ENCODE measurements at places on chromosomes 3 and 15.
A peak's percentile ranks its signal among the peaks of the same experiment; 100 is the strongest.

- DNase-seq, result no peak
These were observed 24.2 kb downstream of the ZXDC start for GRCh38 chr3:126451511-126451910.

- DNase-seq, result no peak
These were observed 151.9 kb upstream of the LINGO1 start for GRCh38 chr15:77784361-77785292.

DNA sequence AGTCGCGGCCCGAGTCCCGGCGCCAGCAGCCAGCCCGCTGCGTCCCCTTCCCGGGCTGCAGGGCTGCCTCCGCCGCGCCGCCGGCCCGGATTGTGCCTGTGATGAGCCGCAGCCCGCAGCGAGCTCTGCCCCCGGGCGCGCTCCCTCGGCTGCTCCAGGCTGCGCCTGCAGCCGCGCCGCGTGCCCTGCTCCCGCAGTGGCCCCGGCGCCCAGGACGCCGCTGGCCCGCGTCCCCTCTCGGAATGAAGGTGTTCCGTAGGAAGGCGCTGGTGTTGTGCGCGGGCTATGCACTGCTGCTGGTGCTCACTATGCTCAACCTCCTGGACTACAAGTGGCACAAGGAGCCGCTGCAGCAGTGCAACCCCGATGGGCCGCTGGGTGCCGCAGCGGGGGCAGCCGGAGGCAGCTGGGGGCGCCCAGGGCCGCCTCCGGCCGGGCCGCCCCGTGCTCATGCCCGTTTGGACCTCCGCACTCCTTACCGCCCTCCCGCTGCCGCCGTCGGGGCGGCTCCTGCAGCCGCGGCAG, 1.2 kb downstream of the CHST2 start:
- no peak for DNase-seq

DNA sequence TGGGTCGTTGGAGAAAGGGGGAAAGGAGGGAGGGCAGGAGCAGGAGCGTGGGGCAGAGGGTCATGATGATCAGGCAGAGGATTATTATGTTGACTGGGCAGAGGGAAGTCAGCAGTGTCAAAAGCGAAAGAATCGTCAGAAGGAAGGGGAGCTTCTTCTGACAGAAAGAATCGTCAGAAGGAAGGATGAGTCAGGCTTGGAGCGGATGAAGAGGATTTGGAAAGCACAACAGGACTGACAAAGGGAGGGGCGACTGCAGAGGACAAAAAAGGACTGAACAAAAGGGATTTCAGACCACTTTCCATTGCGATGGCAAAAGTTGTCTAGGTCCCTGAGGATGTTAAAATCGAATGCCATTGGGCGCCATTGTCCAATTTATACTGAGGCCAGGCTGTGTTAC, 1053.5 kb downstream of the SI start:
- no peak for DNase-seq

DNA sequence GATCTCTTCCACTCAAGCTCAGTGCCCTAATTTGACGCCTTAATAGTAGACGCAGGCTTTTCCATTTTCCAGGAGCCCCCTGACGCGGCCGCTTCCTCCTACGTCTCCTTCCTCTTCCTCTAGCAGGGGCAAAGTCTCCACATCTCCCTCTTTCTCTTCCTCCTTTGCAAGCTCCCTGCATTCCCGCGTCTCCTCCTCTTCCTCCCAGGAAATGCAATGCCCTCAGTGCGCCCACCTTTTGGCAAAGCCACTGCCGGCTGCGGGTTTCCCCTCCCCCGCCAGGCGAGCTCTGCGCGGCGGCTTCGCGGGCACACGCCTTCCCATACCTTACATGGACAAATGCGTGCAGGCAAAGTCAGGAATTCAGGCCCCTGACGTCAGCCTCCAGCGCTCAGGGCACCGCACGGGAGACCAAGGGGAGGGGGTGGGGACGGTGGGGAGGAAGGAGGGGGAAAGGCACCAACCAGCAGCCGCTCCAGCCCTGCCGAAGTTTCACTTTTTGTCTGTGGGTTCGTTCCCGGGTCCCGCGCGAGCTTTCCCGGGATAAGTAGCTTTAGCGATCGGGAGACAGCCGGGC, 432 bp upstream of the LPP start:
- DNase-seq, result peak; percentile 88

DNA sequence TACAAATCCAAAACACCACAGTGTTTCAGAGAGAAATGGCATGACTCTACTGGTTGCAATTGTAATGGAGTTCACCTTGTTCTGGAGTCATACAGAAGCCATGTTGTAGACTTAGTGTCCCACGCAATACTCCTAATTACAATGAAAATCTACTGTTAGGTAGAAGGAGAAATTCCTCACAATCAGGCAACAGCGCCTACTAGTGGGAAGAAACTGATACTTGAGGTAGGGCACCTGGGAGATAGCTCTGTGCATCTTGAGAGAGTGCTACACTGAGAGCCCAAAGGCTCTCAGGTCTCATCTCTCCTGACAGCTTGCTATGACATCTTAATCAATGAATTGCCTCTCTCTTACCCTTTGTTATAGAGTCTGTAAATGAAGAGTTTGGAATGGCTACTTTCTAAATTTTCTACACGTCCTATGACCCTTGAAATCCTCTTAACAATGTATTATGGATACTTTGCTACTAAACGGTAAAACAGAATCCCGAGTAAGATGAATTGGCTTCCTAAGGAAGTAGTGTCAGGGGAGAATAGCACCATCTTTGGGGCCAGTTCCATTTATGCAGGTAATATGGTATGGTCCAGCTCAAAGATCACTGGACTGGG, 422.7 kb upstream of the TPRG1 start:
- DNase-seq, result no peak

GRCh38 chr3:156174229-156174847, 54.0 kb downstream of the KCNAB1 start:
- no peak for DNase-seq

DNA sequence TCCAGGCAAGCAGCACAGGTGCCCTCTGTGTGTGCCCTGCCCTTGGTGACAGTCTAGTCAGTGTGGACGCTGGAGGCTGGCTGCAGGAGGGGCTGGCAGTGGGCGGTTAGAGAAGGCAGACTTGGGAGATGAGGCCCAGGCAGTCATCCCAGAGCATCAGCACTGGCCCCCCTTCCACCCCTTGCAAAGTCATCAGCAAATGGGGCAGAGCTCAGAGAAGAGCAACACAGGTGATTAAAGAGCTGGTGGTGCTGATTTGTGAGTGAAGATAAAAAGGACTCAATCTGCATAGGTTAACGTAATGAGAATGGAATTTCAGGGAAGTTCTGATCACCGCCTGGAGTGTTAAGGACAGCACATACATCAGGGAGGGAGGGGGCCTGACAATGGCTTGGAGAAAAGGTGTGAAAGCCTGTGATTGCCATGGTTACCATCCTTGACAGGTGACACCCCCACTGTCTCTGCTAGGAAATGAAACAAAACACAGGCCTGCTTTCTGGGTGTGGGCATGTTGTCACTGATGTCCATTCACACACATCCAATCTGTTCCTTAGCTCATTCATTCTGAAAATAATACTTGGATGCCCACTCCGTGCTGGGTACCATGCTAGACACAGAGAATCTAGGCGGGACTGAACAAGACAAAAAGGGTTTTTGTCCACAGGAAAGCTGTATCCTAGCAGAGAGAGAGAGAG, 269.6 kb upstream of the ST8SIA2 start:
- DNase-seq, result no peak

GRCh38 chr3:112034436-112034835, at the start of gene TMPRSS7:
TMPRSS7 (plus strand) TSS chr3:112034736; CDS start chr3:112034846, 110 bp downstream.
- DNase-seq, result no peak

GRCh38 chr3:149585401-149585726, 72.5 kb downstream of the WWTR1 start:
- no peak for DNase-seq

- no peak for DNase-seq
These were observed 41.0 kb downstream of the CTDSPL start for GRCh38 chr3:37902674-37903073.

DNA sequence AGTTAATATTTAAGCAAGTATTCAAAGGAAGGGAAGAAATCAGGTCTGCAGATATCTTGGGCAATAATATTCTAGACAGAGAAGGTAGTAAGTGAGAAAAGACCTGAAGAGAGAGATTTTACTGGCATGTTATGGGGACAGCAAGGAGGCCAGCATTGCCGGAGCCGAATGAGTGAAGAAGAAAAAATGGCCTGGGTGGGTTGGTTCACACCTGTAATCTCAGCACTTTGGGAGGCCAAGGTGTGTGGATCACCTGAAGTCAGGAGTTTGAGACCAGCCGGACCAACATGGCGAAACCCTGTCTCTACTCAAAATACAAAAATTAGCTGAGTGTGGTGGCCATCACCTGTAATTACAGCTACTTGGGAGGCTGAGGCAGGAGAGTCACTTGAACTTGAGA, 164.7 kb downstream of the VGLL3 start:
- DNase-seq, result no peak

DNA sequence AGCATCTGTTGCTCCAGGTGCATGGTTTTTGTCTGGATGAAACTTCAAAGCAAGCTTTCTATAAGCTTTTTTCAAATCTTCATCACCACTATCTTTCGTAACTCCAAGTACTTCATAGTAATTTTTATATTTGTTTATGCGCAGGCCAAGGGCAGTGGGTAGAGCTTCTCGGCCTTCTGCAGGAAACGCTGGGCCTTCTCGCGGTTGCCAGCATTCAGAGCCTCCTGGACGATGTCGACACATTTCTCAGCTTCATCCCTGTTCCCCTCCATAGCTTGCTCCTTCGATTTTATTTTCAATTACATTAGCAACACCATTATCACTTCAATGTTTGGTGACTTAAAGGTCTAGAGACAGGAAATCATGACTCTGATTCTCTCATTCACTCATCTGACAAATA, 20.2 kb downstream of the DENND4A start:
- DNase-seq, result no peak

DNA sequence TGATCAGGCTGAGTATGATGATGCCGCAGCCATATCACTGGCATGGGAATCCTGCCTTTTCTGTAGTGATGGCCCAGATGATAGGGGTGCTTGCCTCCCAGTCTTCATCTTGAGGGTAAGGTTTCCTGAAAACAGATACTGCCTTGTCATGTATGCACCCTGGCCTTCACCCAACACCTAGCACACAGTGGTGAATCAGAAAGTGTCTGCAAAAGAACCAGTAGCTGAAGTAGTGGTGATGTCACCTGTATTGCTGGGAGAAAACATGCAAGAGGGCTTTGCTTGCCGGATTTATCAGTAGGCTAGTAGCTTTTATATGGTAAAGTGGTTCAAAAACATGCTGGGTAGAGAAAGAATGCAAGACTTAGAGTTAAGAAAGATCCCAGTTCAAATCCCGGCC, 419.8 kb upstream of the WNT5A start:
- no peak for DNase-seq

Measured in astrocyte of the cerebellum (primary cell).